ENCODE measurements at places on chromosomes 11 and 22.

- no peak for DNase-seq
Measured at GRCh38 chr11:134518616-134519389, 106.8 kb upstream of the B3GAT1 start.

GRCh38 chr11:117073539-117073938 lies 24.7 kb downstream of the SIK3 start:
- DNase-seq, result no peak

DNA sequence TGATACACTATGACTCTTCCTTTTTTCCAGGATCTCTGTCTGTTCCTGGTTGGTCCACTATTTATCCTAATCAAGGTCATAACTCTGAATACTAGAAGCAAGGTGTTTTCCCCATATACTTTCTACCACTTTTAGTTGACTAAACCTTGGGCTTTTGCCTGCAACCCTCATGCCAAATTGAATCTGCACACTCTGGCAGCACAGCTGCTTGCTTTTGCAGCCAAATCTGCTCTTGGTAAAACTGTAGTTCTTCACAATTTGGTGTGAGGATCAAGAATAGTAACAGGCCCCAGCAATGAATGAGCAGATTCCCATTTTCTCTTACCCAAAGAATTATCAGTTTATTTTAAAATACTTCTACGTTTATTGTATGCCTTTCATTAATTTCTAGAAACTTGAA lies 586.5 kb upstream of the CNTN5 start:
- DNase-seq, result no peak

- DNase-seq, result no peak
Measured at GRCh38 chr11:124829986-124830385, 29.8 kb upstream of the MSANTD2 start.

DNA sequence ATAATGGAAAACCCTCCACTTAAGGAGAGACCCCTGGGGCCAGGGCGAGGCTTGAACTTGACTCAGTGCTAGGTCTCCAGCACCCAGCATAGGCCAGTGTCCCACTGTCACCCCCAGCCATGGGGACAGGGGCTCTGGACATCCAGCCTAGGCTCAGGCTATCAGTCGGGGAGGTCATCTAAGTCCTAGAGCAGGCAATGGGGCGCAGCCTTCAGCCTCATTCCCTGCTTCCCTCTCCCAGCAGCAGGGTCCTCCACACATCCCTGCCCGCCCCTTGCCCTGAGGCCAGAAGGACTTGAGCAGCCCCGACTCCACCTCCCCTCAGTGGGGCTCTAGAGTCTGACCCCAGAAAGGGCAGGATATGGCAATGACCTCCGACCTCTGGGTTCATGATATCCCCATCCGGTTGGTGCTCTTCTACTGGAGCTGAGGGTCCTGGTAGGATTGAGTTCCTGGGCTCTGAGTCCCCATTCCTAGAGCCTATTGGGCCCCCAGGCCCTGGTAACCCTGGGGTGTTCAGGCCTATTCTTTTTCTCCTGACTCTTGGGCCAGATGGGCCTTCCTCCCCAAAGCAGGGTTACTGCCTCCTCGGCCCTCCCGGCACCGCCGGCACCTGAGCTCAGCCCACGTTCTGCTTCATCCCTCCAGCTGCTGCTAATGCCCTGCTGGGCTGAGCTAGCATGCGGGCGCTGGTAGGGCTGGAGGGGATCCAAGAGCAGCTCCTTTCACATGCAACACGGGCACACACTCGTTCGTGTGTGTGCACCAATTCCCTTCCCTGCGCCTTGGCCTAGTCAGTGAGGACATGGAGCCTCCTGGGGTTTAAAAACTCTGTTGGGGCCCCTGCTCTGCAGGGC lies 4.4 kb downstream of the CST6 start:
- DNase-seq, result no peak

GRCh38 chr11:43396617-43397016 lies 37.9 kb downstream of the TTC17 start:
- no peak for DNase-seq

DNA sequence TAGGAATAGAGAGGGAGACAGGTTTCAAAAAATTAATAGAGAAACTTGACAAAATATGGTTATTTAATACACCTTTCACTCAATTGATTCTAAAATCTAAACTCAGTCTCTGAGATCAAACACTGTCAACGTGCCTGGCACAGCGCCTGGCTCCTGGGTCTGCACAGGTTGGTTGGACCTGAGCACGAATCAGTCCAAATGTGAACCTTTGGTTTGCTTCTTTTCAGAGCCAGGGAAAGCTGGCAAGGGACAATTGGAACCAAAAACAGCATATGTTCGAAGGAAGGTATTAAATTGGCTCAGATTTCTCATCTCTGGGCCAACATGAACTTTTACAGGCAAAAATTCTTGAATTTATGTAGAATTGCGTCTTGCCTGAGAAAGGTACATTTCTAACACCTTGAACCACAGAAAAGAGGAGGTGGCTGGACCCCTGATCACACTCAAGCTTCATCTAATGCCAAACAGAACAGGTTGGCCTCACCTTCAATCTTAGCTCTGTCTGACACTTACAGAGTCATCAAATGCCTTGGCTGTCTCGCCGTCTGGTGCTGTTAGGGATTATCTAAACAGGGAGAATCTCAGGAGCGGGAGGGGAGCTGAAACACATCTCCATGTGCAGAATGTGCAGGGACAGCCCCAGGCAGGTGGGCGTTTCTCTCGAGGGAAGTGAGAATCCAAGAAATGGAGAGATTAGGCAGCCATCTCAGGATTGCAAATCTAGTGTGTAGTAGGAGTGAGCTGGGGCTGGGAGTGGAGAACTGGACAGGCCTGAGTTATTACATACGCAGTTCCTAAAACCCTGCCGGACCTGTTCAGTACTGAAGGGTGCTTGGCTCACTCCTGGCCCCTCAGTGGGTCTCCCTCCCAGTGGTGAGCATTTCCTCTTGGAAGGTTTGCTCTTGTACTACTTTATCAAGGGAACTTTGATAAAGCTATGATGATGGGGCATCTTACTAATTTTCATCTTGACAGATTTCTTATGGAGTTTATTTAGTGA lies 442.2 kb upstream of the B3GAT1 start:
- DNase-seq, result no peak

DNA sequence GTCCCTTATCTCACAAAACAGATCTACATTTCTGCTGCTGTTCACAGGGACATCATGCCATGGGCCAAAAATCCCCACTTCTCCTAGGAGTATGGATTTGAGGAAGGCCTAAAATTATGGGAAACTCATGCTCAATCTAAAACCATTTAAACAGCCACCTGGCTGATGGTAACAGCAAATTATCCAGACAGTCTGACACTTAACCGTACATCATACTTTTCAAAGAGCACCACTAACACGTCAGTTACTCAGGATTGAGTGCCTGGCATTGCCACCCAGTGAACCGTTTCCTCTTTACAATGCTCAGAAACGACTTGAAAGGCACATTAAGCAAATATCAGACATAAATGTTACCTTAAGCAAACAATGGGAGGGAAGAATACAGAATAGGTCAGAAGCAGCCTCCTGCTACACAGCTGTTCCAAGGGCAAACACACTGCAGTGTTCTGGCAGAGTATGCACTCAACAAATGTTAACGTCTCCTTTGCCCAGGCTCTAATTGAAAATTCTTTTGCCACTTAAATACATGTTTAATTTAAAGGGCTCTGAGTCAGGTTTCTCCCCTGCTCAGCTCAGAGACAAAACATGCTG lies 18.8 kb upstream of the SLC36A4 start:
- no peak for DNase-seq
